ENCODE measurements at places on chromosomes 3 and 15. TPM values are rescaled to one million over a fixed set of nuclear protein-coding genes. Genes with fewer than 3 reads are reported as not detected.

Gene FOXB1
- not detected for total RNA-seq

Gene KLF15
- total RNA-seq: 25.3 TPM

Gene CD80
- total RNA-seq: not detected

Gene CLDN16
- total RNA-seq: 0.49 TPM

Gene TMEM108
- total RNA-seq: 3.2 TPM

Gene MAGEL2
- total RNA-seq: 2.0 TPM
